LoVo (cell line): ENCODE measurements at places on chromosomes 12 and 14.

DNA sequence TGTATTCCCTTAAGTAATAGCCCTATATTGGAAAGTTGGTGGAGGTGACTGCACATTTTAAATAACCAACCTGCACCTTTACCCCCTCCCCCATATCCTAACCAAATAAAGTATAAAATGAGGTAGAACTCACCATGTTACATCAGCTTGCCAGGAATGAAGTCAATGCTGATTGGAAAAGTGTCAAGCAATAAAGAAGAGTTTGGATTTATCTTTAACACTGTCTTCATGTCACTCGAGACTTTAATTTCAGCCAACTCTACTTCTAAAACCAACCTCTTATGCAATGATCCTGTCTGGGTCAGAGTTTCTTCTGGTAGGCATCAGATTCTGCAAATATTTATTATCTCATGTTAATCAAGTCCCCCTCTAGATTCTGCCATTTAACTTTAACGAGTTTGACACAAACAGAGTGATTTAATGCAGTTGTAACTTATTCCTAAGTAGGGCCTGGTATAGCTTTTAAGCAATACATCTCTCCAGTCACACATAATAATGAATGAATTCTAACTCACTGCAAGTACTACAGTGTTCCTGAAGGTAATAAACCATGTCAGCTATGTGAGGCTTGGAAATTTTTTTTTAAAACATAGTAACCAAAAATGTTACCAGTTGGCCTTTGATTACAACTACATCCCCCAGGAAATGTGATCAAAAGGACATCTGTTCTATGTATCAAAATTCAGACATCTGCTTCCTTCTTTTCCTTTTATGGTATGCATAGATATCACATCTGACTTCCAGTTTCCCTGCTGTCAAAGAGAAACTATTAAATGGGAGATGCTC, 98.7 kb downstream of the ERGIC2 start:
- DNase-seq: no peak

GRCh38 chr14:55272922-55273321, 1.7 kb downstream of the FBXO34 start:
- no peak for DNase-seq

GRCh38 chr12:39173726-39174125, 268.3 kb upstream of the CPNE8 start:
- DNase-seq: no peak

GRCh38 chr14:21071225-21072030, 1.3 kb downstream of the ARHGEF40 start:
- no peak for DNase-seq

DNA sequence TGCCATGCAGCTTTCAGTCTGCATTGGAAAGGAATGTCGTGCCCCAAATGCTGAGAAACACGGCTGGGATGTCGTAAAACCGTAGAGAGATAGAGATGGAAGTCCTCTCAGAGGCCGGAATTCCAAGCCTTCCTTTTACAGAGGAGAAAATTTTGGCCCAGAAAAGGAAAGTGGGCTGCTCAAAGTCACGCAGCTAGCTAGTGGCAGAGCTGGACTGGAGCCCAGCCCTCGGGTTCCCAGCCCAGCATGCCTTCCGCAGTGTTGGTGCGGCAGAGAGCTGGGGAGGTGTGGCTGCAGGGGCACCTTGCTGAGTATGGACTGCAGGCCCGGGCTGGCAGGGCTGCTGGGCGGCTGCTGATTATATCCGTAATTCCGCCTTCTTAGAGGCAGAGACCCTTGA, 50.3 kb downstream of the KCNA1 start:
- no peak for DNase-seq

DNA sequence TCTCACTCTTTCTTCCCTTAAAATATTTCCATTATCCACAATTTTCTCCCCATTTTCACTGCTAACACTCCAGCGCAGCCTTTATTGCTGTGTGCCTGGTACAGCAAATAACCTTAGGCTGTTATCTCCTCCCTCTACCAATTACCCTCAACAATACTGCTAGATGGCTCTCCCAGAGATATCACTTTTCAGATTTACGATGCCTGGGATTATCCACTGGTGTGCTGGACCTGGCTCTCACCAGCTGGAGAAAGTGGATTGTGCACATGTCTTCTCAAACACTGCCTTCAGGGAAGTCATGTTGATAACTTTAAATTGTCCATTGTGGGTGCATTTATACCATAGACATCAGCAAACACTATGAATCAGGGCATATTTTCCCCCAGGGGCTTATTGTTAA, 101.9 kb upstream of the ADAMTS20 start:
- no peak for DNase-seq
